ENCODE measurements at places on chromosomes 4 and X.
A peak's percentile ranks its signal among the peaks of the same experiment; 100 is the strongest.

GRCh38 chr4:106430797-106431196, 62.2 kb upstream of the GIMD1 start:
- DNase-seq = no peak

- DNase-seq = no peak
Observed at GRCh38 chr4:73821325-73821724, 15.2 kb upstream of the CXCL6 start.

DNA sequence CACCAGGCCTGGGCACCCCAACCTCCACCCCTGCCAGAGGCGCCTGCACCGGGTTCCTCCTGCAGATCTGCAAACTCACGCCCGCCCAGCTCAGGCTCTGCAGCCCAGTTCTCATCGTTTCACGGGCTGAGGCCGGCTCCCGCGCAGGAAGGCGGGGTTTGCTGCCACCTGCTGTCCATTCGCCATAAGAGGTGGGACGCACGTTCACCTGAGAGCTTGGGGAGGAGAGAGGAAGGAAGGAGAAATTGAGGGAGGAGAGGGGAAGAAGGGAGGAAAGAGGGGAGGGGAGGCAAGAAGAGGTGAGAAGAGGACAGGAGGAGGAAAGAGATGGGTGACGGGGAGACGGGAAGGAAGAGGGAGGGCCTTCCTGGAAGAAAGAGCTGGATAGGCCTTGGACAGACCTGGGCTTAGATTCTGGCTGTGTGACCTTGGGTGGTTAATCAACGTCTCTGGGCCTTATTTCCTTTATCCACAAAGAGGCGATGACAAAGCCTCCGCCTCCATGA, 114.5 kb downstream of the ADRA2C start:
- peak; percentile 43 for DNase-seq

- DNase-seq = no peak
Observed at GRCh38 chrX:21778236-21778635, 20.3 kb upstream of the SMPX start.

DNA sequence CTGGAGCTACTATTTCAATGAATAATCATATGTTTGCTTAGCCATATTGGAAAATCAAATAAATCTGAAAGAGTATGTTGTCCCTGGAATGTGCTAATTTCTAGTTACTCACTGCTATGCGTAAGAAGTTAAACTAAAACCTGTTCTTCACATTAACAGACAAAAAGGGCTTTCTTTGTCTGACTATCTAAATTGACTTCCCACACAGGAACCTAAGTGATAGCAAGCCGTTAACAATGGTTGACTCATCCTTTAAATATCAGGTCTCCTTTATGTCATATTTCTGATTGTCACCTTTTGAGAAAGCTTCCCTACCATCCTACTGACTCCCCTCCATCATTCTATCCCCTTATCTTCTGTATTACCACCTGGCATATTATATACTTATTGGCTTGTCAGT, 81.4 kb downstream of the AMELX start:
- DNase-seq = no peak

GRCh38 chr4:17667653-17668201, 53.3 kb downstream of the MED28 start:
- no peak for DNase-seq

GRCh38 chr4:53967986-53968385, 96.4 kb downstream of the CHIC2 start:
- no peak for DNase-seq

- DNase-seq = no peak
Observed at GRCh38 chr4:144302704-144303536, 162.4 kb upstream of the GYPA start.

DNA sequence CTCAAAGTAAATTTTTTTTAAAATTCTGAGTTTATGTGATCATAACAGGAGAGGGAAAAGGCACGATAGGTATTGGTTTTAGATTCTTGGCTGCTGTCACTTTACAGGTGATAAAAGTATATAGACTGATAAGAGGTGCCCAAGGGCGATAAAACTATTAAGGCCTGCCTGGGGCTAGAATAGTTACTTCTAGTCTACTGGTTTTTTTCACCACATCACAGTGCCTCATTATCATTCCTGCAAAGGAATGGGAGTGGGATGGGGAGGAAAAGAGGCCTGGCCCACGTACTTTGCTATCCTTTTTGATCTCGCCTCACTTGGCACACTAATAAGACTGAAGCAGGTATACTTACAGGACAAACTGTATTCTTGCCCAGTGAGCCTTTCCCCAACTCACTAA, 46.6 kb downstream of the CXorf58 start:
- DNase-seq = no peak

DNA sequence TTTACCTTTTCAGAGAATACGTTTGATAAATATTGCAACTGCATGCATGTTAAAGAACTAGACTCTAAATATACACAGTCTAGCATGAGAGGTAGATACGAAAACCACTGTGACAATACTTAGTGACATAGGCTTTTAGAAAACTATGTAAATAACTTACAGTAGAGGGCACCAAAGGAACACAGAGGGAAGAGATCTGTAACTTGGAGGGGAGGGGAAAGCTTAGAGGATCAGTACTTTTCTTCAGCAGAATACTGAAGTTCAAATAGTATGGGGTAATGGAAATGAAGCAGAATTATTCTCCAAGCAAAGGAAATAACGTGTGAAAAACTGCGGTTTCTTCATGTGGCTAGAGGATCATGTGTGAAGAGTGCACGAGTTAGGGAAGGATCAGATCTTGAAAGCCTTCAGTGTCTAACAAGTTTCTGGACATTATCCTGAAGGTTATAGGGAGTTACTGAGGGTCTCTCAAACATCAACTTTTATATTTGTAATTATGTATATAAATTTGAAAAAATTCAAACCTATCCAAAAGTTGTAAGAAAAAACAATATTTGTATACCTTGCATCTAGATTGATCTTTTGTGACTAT, 264.3 kb downstream of the NPFFR2 start:
- DNase-seq = peak; percentile 22

GRCh38 chr4:74440356-74440755, 4.6 kb upstream of the AREG start:
- DNase-seq = peak; percentile 11

DNA sequence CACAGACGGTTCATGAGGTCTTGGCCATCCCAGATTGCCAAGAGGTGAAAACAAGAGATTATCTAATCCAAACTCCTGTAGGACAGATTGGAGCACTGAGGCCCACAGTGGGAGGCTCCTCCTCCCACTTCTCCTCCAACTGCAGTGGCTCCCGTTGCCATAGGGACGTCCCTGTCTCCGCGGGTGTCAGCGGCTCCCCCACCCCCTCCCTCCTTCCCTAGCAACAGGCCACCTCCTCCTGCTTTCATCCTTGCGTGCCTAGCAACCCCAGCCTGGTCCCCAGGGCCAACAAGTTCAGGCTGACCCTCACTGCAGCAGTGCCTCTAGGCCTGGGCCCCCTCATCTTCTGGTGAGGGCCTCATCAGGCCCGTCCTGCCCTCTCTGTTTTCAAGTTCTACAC, 6.8 kb upstream of the IQSEC2 start:
- no peak for DNase-seq

- DNase-seq = peak; percentile 12
Observed at GRCh38 chrX:153573984-153574383, 25.0 kb downstream of the CCNQ start.

DNA sequence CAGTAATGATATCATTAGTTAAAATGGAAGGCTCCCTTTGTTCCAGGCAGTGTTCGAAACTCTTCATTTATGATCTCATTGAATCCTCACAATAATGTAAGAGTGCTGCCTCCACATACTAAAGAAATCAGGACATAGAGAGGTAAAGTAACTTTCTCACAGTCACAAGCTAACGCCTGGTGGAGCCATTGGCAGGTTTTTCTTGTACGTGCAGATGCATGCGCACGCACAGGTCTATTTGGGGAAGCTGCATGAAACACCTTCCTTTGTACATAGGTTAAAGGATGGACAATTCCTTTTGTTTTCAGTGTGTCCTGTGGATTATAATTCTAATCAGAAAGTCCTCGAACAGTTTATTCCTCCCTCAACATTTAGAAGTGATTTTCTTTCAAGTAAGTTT, 176.2 kb downstream of the RAPGEF2 start:
- no peak for DNase-seq
